Naive B cell (primary cell): ENCODE measurements at places on chromosomes 1 and 21. TPM values are rescaled to one million over a fixed set of nuclear protein-coding genes. Genes with fewer than 3 reads are reported as not detected.

DNA sequence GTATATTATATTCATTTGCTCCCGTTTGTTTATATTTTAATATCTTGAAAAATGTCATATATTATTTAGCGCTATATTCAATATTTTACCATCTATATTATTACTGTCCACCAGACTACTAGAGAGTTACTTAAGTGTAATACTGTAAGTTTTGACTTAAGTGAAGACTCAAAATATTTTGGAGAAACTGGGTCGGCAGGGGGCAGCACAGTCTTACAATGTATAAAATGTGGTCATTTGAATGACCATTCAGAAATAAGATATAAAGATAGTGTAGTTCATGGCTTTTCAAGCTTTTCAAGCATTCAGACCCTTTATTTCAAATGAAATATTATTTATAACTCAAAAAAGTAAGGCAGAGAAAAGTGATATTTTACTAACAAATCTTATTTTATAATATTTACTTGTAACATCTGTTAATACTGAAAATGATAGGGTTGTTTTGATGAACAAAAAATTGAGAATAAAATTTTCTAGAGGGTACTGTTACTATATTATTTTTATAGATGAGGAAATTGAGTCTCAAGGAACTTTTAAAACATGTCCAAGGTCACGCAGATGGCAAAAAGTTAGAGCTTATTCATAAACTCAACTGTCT is 89.0 kb upstream of the SERTAD4 start:
- no peaks in the 10 kb centered on the region for H3K4me1 ChIP-seq
- no peak overlapping the region for H3K27ac ChIP-seq
- peaks cover 5% of the 10 kb centered on the region for H3K36me3 ChIP-seq
- no peak overlapping the region for H3K4me3 ChIP-seq

GRCh38 chr1:175207971-175208370 is 15.4 kb upstream of the KIAA0040 start:
- no peaks in the 10 kb centered on the region for H3K27me3 ChIP-seq
- H3K27ac ChIP-seq: peak overlapping the region; percentile 47
- no peak for DNase-seq
- no peak overlapping the region for H3K4me3 ChIP-seq
- no peaks in the 10 kb centered on the region for H3K36me3 ChIP-seq

GRCh38 chr1:116273042-116273783 is 99.8 kb upstream of the ATP1A1 start:
- H3K4me3 ChIP-seq: no peak overlapping the region
- H3K36me3 ChIP-seq: no peaks in the 10 kb centered on the region
- no peak for DNase-seq
- no peaks in the 10 kb centered on the region for H3K4me1 ChIP-seq
- H3K27me3 ChIP-seq: peaks cover 30% of the 10 kb centered on the region
- H3K27ac ChIP-seq: no peak overlapping the region

GRCh38 chr1:20785907-20786252 is 1.2 kb downstream of the HP1BP3 start:
- H3K27ac ChIP-seq: peak overlapping the region; percentile 98
- DNase-seq: no peak
- H3K4me3 ChIP-seq: peak overlapping the region; percentile 95
- H3K27me3 ChIP-seq: no peaks in the 10 kb centered on the region
- H3K4me1 ChIP-seq: peaks cover 24% of the 10 kb centered on the region

DNA sequence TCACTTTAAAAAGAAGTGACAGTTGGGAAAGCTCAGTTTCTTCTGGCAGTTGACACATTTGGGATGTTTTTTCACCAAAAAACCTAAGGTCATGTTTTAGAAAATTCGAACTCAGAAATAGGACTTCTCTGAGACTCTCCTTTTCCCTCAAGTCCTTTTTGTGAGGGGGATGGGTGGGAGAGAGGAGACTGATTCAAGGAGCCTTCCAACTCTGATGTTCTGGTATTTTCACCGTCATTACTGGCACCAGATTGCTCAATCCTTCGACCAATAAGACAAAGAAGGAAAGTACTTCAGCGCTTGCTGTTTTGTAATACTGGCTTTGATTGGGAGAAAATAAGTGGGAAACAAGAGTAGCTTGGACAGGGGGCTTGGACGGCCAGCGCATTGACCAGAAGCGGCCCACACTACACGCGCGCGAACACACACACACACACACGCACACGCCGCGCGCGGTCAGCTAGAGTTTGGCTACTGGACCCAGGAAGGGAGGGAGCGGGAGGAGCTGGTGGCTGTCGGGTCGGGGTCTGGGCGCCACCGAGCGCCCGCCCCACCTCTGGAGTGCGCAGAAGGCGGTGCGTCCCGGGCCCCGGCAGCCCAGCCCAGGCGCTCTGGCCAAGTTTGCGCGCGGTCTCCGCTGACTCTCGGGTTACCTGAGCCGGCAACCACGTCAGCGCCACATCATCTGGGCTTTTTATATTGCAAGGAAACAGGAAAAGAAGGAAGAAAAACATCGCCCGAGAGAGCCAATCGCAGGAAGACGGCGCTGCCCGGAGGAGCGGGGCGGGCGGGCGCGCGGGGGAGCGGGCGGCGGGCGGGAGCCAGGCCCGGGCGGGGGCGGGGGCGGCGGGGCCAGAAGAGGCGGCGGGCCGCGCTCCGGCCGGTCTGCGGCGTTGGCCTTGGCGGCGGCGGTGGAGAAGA is at the start of gene KCNK1:
TSS of gene KCNK1 (plus strand) at position 855 of the 921 bp plus-strand sequence. CDS start at position 921, 66 bp downstream.
- H3K4me3 ChIP-seq: no peak within 1 kb of the TSS
- DNase-seq: no peak
- H3K36me3 ChIP-seq: peaks cover 5% of the 10 kb centered on the region
- peaks cover 49% of the 10 kb centered on the region for H3K27me3 ChIP-seq
- H3K4me1 ChIP-seq: peaks cover 10% of the 10 kb centered on the region

GRCh38 chr1:107326824-107327445 is 186.1 kb downstream of the NTNG1 start:
- H3K27ac ChIP-seq: no peak overlapping the region
- H3K27me3 ChIP-seq: peaks cover 10% of the 10 kb centered on the region
- DNase-seq: no peak
- peaks cover 2% of the 10 kb centered on the region for H3K4me1 ChIP-seq
- no peaks in the 10 kb centered on the region for H3K36me3 ChIP-seq

DNA sequence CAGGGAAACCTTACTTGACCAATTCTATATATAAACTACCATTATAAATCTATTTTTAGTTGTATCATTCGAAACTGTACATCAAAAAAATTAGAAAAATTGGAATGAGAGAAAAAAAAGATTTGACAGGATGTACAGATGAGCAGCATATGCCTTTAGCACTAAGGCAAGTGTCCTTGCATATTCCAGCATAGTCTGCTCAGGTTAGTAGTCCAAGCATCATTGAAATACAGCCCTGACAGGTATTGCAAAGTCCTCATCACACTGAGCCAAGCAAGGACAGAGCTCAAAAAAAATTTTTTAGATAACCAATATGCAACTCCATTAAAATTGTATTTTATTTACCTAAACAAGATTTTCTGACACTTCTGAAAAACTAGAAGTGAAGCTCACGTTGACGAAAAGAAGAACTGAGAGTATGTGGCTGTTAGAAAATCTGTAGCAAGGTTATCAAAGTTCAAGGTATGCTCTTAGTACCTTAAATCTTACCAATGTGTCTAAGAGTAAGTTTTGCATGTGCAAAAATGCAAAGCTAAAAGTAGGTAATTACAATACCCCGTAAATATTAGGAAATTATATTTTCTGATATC is 465.6 kb upstream of the ADGRL4 start:
- no peak for DNase-seq
- H3K27me3 ChIP-seq: no peaks in the 10 kb centered on the region
- H3K36me3 ChIP-seq: no peaks in the 10 kb centered on the region
- H3K4me3 ChIP-seq: no peak overlapping the region
- no peaks in the 10 kb centered on the region for H3K4me1 ChIP-seq

GRCh38 chr1:30462826-30463425 is 260.5 kb downstream of the MATN1 start:
- H3K4me1 ChIP-seq: no peaks in the 10 kb centered on the region
- DNase-seq: no peak

DNA sequence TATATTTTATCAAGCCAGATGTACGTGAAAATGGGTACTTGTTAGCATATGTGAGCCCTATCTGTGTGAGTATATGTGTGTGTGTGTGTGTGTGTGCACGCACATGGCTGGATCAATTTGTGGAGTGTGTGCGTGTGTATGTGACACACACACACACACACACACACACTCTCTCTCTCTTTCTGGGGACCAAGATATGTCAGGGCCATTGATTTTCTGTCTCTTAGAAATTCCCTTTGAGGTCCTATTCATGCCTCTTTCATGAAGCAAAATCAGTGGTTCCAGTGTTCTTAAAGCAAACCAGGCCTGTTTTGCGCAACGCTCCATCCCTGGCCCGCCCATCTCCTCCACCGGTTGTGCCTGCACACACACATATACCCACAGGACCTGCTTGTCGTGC is 90.0 kb downstream of the EPHB2 start:
- no peaks in the 10 kb centered on the region for H3K36me3 ChIP-seq
- no peak for DNase-seq
- H3K4me3 ChIP-seq: no peak overlapping the region
- H3K4me1 ChIP-seq: no peaks in the 10 kb centered on the region
- peaks cover 30% of the 10 kb centered on the region for H3K27me3 ChIP-seq

DNA sequence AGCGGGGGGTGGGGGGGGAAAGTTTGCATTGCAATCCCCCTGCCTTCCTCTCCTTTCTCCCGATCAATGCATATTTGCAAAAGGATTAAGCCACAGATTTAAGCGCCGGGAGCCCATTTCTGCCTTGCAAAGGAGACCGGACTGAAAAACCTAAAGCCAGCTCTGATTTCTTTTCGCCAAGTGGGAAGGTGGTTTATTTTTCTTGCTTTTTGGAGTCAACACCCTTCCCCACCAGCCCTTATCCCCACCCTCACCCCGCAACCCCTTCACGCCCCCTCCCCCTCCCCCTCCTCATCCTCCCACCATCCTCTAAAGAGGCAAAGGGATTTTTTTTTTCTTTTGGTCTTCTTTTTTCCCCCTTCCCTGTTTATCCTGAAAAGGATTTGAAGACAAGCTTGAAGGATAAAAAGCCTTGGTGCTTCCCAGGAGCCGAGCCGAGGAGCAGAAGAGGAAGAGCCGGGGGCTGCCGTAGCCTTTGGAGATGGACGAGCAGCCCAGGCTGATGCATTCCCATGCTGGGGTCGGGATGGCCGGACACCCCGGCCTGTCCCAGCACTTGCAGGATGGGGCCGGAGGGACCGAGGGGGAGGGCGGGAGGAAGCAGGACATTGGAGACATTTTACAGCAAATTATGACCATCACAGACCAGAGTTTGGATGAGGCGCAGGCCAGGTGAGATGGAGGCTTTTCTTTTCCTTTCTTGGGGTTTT is 513 bp downstream of the PBX1 start:
- H3K36me3 ChIP-seq: no peaks in the 10 kb centered on the region
- peak overlapping the region; percentile 66 for H3K4me3 ChIP-seq
- H3K27ac ChIP-seq: no peak overlapping the region
- DNase-seq: no peak

DNA sequence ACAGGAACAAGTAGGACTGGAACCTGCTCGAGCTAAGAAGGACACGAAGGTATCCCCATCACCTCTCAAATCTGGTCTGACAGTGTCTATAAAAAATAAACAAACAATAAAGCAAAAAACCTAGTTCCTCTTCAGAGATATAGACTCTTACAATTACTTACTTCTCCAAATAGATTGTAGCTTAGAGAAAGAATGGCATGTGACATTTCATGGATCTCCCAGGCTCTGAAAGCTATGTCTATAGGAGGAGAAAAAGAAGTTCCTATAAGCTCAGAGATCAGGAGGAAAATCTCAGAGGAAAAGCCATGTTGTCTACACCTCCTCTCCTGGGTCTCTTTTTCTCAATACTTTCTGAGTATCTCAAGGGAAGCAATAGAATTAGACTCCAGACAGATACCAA is 12.3 kb upstream of the OR10J5 start:
- H3K4me1 ChIP-seq: no peaks in the 10 kb centered on the region
- H3K36me3 ChIP-seq: no peaks in the 10 kb centered on the region
- peaks cover 9% of the 10 kb centered on the region for H3K27me3 ChIP-seq
- no peak for DNase-seq
- no peak overlapping the region for H3K27ac ChIP-seq
- H3K4me3 ChIP-seq: no peak overlapping the region

DNA sequence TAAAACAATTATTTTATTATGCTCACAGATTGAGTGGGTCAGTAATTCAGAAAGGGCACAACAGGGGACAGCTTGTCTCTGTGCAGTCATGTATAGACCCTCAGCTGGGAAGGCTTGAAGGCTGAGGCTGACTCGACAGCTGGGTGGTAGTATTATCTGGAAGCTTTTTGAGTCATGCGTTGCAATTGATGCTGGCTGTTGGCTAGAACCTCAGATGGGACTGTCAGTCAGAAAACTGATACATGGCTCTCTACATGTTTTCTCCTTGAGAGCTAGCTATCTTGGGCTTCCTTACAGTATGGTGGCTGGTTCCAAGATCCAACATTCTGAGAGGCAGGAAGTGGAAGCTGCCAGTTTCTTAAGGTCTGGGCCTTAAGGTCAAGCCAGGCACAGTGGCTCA is 61.5 kb upstream of the SELENON start:
- H3K4me3 ChIP-seq: no peak overlapping the region
- no peaks in the 10 kb centered on the region for H3K36me3 ChIP-seq
- H3K27me3 ChIP-seq: peaks cover 10% of the 10 kb centered on the region
- no peaks in the 10 kb centered on the region for H3K4me1 ChIP-seq
- DNase-seq: no peak

Gene LUZP1
- polyA plus RNA-seq: 6.7 TPM

Gene HNRNPCL4
- not detected for polyA plus RNA-seq
